Omental fat pad (tissue), 4 donors: ENCODE measurements at places on chromosomes 16 and 17.
A peak's percentile ranks its signal among the peaks of the same experiment; 100 is the strongest.

GRCh38 chr16:57969451-57970123 is 1.3 kb downstream of the CNGB1 start:
- no peak for DNase-seq

DNA sequence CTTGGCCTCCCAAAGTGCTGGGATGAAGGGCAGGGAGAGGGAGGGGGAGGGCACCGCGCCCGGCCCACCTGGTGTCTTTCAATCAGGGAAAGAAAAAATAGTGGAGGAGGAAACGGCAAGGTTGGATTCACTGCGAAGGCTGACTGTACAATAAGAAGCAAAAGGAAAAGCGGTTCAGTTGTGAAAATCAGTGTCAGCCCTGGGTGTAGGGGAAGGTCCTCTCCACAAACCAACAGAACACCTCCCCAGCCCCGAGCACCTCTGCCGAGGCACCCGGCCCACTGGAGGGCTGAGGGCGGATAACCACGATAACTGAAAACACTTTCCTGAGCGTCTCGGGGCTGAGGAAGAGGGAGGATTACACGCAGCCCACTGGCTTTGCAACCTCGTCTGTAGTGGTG is 1.4 kb upstream of the SPG7 start:
- DNase-seq = no peak

- no peak for DNase-seq
These were observed 69.2 kb downstream of the MAP2K4 start for GRCh38 chr17:12089809-12090384.

DNA sequence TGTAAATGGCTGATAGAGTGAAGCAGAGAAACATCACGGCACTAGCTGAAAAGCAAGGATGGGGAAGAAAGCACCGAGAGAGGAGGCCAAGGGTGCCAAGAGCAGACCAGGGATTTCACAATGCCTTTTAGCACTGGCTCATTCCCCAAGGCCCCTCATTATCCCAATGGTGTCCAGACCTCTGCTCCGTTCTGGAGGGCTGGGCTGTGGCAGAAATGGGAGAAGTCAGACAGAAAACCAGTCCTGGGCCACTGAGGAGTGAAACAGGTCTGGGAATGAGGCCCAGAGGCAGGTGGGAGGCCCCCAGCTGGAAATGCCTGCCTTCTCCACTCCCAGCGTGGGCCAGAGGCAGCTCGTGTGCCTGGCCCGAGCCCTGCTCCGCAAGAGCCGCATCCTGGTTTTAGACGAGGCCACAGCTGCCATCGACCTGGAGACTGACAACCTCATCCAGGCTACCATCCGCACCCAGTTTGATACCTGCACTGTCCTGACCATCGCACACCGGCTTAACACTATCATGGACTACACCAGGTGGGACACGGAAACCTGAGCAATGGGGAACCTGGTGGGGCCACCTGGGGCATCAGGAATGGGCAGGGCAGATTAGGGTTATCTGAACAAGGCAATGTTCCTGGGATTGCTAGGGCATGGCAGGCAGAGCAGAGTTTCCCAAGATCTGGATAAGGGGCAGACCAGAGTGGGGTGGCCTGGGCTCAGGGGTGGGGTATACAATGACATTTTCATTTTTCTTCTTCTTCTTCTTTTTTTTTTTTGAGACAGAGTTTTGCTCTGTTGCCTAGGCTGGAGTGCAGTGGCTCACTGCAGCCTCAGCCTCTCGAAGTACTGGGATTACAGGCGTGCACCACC is 20.3 kb downstream of the ANKRD40 start:
- no peak for DNase-seq

DNA sequence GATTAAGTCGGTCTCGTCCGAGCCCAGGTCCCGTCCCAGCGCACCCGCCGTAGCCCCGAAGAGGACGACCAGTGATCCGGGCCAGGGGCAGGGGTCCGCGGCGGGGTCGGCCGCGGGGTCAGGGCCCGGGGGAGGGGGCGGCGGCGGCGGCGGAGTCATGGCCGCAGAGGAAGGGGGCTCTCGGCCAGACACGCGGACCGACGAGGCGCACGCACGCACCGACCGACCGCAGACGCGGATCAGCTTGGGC is at the start of gene ESRP2:
Gene ESRP2 (minus strand): TSS at position 241 of the 250 bp plus-strand sequence. CDS start 82 bp downstream, at position 159.
- DNase-seq = no peak

GRCh38 chr16:86292171-86292775 is 218.1 kb upstream of the FOXF1 start:
- DNase-seq = no peak

DNA sequence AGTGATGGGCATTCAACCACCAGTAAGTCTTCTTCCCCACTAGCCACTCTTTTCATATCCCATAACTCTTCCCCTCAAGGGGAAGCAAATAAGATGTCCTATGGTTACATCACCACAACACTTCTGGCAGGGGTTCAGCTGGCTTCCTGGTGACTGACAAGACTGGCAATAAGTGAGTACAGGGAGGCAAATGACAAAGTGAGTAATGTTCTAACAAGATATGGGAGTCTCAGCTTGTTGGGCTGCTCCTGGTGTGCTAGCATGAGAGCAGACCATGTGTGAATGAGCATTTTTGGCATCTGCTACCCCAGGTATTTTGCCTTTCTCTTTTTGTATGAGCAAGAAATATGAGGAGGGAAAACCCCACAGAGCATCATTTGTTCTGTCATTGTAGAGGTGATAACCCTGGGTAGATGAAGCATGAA is 9.9 kb downstream of the TMIGD1 start:
- peak; percentile 51 for DNase-seq

- no peak for DNase-seq
These were observed 22.5 kb upstream of the CMTR2 start for GRCh38 chr16:71311553-71312158.

DNA sequence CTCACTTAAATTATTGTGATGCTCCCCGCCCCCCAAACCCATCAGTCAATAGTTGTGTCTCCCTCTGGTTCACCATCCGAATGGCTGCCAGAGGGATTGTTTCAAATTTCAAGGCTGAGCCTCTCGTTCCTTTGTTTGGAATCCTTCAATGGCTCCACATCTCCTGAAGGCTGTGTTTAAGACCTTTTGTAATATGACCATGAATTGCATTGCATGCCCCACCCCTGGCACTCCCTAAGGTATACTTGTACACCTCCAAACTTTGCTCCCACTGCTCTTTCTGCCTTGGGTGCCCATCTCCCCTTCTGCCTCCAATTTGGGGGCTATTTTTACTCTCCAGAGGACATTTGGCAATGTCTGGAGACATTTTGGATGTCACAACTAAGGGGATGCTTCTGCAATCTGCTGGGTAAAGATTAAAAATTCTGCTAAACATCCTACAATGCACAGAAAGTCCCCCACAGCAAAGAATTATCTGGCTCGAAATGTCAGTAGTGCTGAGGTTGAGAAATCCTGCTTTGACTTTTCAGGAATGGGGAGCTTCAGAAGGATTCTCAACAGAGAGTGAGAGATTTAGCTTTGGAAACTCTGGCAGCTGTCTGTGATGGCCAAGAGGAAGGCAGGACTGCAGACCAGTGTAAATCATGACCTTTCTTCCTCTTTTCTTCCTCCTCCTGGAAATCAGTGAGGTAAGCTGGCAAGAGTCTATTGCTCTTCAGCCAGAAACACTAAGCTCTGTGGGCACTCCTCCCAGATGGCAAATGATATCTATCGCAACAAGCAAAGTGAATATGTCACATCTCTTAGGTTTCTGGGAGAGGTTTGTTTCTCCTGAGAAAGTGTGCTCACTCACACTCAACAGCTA is 8.7 kb upstream of the IL4R start:
- DNase-seq = no peak

DNA sequence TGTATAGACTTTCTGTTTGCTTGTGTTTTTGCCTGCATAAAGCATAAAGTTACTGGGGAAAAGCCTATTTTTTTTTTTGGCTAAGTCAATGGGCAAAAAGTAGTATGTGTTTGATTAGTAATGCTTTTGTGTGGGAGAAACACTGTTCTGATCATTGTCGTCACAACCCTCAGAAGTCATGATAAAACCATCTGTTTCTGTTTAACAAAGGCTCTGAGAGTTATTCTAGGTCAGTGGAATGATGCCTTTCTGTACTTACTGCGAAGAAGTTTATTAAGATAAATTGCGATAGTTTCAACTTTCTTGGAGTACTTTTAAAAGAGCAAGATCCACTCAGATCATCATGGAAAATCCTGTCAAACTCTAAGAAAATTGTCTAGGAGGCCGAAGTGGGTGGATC is 80.9 kb downstream of the PRKCA start:
- DNase-seq = no peak

GRCh38 chr17:31404028-31404949 is 12.8 kb downstream of the RAB11FIP4 start:
- no peak for DNase-seq

DNA sequence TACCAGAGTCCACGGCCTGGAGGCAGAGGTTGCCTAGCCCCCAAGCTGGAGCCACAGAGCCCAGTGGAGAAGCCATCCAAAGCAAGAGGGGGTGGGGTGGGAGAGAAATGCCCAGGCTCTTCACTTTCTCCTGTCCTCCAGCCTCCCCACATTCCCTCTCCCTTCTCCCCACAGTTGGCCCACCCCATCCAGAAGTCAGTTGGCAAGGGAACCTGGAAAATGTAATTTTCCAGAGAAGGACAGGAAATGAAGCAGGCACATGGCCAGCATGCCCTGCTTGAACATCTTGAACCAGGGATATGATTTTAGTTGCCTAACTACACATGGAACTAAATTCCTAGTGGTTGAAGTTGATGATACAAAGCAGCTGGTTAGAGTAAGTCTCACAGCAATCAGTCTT is 73.3 kb upstream of the IRX6 start:
- DNase-seq = no peak

DNA sequence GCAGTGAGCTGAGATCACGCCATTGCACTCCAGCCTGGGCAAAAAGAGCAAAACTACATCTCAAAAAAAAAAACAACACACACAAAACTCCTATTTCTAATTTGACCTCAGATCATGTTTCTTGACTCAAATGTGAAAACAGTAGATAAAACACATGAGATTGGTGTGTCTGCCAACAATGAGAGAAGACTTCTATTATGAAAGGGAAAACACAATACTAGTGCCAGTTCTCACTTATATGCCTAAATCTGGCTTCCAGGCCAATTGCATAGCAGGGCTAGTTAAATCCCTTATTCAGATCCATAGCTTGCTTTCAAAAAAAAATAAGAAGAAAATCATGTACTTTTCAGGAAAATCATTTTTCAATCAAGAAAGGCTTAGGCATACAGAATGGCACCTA is 39.4 kb downstream of the AP1G1 start:
- no peak for DNase-seq

DNA sequence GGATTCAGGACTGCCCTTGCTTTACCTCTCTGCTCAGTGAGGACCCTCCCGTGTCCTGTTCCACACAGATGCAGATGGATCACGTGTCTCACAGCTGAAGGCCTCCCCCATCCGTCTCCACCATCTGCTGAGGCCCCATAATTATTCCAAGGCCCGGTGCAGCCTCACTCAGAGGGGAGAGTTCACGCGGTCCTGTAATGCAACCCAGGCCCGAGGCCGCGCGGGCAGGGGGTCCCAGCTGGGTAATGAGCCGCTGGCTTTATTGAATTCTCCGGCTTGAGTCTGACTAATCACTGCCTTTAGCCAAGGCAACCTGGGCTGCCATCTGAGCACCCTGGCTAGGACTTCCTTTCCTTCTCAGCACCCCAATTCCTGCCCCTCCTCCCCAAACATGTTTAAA is 4.4 kb upstream of the WFIKKN2 start:
- DNase-seq = no peak

DNA sequence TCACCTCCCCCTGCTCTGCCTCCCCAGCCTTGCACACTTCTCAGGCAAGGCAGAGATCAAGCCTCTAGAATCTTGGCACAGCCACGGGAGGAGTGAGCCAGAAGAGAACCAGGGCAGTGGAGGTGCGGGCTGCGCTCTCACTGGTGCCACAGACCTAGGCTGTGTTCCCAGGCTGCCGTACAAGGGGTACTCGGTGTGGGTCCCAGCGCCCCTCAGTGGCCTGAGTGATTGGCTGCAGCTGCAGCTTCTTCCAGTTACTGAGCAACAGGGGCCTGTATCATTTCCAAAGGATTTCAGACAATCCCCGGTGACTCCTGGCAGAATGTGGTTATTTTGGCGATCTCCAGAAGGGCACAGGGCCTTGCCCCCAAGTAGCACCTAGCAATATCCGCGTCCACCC is 1852.1 kb downstream of the TP53TG3F start:
- DNase-seq = no peak

DNA sequence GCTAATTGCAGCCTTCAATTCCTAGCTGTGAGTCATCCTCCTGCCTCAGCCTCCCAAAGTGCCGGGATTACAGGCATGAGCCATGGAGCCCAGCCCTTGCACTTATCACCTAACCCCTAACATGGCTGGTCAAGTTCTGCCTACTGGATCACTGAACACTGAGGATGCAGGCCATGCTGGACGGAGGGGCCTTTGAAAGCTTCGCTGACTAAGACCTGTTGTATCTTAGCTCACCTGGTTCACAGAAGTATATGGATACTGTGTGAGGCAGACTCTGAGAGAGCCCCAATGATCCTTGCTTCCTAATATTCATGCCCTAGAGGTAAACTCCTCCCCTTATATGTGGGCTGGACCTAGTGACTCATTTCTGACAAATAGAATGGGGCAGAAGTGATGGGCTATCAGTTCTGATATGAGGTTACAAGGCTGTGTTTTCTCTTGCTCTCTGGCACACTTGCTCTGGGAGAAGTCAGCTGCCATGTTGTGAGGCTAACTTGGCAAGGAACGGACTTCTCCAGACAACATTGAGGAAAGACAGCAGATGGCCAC is 11.7 kb upstream of the TMIGD1 start:
- DNase-seq = no peak

GRCh38 chr17:72715906-72716572 is 376.4 kb downstream of the SLC39A11 start:
- DNase-seq = no peak

DNA sequence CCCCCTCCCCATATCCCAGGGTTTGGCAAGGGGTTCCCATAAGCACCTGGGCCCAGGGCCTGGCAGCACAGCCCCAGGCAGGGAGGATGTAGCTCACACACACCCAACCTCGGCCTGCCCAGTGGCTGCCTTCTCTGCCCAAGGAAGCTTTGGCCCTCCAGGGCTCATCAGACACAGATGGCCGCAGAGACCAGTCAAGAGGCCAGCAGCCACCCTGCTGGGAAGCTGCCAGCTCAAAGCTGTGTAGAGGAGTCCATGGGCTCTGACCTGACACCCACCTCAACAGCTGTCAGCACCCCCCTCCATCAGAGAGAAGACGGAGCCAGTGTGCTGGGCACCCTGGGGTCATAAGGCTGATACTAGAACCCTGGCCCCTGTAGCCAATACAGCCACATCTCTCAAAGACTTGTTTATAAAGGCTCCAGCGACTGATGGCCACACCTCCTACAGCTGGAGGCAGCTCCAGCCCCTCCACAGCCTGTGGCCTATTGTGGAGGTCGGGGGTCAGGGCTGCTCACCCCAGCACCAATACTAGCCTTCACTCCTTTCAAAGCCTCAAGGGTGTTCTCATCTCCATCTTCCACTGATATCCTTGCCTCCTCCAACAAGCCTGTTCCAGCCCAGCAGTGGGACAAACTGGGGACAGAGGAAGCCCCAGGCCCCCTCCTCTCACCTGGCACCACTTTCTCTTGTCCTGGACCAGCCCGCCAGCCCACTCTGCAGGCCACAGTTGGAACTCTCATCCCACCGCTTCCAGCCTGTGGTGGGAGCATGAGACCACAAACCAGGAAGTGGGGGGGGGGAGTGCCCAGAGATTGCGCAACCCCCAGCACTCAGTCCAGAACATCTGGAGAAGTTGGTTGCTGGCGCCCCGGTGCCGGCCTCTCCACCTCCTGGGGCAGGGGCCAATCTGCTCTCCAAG is 2.2 kb upstream of the MPG start:
- DNase-seq = peak; percentile 39

- DNase-seq = no peak
These were observed 151.0 kb downstream of the SEC14L1 start for GRCh38 chr17:77291591-77292386.

- DNase-seq = no peak
These were observed 482.5 kb upstream of the CDH5 start for GRCh38 chr16:65884018-65884417.

GRCh38 chr17:28120766-28121165 is 78.3 kb downstream of the NLK start:
- DNase-seq = no peak
